Cerebellum (tissue), 4 donors: ENCODE measurements at places on chromosomes 6 and 20.

- no peak for DNase-seq
These were observed 3.4 kb downstream of the MBOAT1 start for GRCh38 chr6:20208687-20209378.

DNA sequence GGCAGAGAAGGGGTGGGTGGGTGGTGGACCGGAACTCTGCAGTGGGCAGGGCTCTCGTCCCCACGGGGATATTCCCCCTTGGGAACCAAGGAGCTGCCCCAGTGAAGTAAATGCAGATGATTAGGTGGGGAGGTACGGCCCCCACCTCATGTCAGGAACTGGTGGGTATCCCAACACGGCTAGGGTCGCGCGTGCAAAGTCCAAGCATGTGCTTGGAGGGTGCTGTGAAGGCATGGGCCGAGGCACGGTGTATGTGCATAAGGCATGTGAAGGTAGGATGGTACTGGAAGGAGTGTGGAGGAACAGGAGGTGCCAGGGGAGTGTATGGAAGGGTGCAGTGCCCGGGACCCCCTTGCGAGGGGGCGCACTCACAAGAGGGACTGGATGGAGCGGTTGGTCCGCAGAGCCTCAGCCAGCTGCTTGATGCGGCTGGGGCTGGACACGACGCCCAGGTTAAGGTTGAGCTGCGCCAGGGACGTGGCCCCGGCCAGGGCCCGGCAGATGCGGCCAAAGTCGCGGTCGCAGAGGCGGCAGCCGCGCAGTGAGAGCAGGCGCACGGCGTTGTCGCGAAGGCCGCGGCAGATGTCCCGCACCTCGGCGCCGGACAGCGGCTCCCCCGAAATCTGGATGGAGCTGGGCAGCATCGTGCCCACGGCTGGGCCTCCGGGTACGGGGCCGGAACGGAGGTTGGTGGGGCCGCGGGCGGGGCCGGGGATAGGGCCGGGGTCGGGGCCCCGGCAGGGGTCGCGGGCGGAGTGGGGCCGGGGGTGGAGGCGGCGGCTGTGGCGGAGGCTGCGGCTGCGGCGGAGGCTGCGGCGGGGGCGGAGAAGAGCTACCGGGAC, 783 bp downstream of the LRRC73 start:
- DNase-seq = no peak

GRCh38 chr20:4449957-4450715, 271.6 kb upstream of the PRND start:
- no peak for DNase-seq

- DNase-seq = no peak
These were observed 149.7 kb downstream of the KIF16B start for GRCh38 chr20:16423311-16424212.

- no peak for DNase-seq
These were observed 368.6 kb downstream of the BTBD9 start for GRCh38 chr6:38271081-38271480.

DNA sequence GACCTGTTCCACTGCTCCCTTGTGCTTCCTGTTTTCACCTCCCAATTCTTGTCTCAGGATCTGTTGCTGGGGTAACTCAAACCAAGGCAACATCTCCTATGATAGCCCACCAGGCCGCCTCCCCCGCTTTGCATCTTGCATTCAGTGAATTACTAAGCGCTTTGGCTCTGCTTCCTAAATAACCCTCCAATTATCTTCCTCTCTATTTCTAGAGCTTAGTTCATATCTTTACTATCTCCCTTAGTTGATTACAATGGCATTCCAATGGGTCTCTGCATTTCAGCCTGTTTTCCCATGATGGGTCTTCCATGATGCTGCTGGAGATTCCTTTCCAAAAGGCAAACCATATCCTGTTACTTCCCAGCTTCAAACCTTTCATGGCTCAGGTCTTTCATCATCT, 117.2 kb upstream of the FERMT1 start:
- DNase-seq = no peak

- DNase-seq = no peak
These were observed 8.0 kb downstream of the SLC22A3 start for GRCh38 chr6:160356074-160356744.

DNA sequence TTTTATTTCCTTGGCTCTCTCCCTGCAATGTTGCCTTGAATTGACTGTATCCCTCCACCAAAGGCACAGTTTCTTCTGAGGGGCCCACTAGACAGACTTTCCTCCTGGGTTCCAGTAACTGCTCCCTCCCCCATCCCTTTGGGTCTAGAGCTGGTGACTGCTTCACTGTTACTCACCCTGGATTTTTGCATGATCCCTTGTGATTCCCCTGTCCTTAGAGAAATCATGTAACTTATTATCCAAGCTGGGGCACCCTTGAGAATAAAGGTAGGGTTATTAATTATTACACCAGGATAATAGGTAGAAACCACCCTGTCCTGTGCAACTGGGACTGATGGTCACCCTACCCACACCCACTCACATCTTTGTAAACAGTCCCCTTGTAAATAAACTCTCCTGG, 67.5 kb upstream of the FYN start:
- DNase-seq = no peak
